ENCODE measurements at places on chromosomes 4 and X. TPM values are rescaled to one million over a fixed set of nuclear protein-coding genes. Genes with fewer than 3 reads are reported as not detected.

The RNF212 gene
- 2.1 TPM for total RNA-seq

The DUSP9 gene
- total RNA-seq: not detected

The BST1 gene
- 0.88 TPM for total RNA-seq

The ABLIM2 gene
- 0.56 TPM for total RNA-seq

The BEND4 gene
- total RNA-seq: 0.37 TPM

The HSFX1 gene
- 1.2 TPM for total RNA-seq

The GPR119 gene
- total RNA-seq: not detected

The C4orf17 gene
- not detected for total RNA-seq

The MFAP3L gene
- 0.32 TPM for total RNA-seq

The CSN1S1 gene
- total RNA-seq: not detected

The GABRE gene
- total RNA-seq: not detected

The MAGEC2 gene
- not detected for total RNA-seq

The SLC9B1 gene
- total RNA-seq: 1.1 TPM

The ERCC6L gene
- 6.5 TPM for total RNA-seq

The SH2D1A gene
- 45.3 TPM for total RNA-seq

The GPR78 gene
- not detected for total RNA-seq

The SPANXA2 gene
- not detected for total RNA-seq

The MTNR1A gene
- total RNA-seq: not detected

The EXOC1L gene
- not detected for total RNA-seq

The KDR gene
- total RNA-seq: not detected

The CHRNA9 gene
- total RNA-seq: not detected

The F8 gene
- 3.9 TPM for total RNA-seq

The SORBS2 gene
- total RNA-seq: not detected

The ASMT gene
- not detected for total RNA-seq

All from T-helper 1 cell treated with Interleukin-12 subunit alpha and Interleukin-12 subunit beta and Interleukin-4 antibody, amounts not matched to agents 30 ng/mL and 1 ng/mL, for 36 hours (primary cell).